ENCODE measurements at places on chromosomes 3 and 15.

DNA sequence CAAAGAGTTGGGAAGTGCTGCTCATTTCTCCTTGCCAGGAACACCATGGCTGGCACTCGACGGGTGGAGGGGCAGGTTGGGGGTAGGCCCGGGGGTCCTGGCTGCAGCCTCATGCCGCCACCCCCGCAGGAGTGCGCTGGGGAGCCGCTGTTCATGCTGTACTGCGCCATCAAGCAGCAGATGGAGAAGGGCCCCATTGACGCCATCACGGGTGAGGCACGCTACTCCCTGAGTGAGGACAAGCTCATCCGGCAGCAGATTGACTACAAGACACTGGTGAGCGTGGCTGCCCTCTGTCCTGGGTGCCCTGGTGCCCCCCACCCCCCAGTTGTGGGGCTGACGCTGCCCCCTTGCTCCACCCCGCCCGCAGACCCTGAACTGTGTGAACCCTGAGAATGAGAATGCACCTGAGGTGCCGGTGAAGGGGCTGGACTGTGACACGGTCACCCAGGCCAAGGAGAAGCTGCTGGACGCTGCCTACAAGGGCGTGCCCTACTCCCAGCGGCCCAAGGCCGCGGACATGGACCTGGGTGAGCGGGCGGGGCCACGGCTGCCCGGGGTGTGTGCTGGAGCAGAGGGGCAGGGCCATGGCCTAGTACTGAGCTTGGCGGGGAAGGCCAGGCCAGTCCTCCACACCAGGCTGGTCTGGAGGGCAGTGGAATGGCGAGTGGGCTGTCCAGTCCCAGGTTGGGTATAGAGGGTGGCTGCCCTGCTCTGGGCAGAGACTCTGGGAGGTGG lies 45.1 kb downstream of the PLXNA1 start:
- no peak for DNase-seq

GRCh38 chr15:59702351-59702750 lies 13.2 kb upstream of the BNIP2 start:
- no peak for DNase-seq

DNA sequence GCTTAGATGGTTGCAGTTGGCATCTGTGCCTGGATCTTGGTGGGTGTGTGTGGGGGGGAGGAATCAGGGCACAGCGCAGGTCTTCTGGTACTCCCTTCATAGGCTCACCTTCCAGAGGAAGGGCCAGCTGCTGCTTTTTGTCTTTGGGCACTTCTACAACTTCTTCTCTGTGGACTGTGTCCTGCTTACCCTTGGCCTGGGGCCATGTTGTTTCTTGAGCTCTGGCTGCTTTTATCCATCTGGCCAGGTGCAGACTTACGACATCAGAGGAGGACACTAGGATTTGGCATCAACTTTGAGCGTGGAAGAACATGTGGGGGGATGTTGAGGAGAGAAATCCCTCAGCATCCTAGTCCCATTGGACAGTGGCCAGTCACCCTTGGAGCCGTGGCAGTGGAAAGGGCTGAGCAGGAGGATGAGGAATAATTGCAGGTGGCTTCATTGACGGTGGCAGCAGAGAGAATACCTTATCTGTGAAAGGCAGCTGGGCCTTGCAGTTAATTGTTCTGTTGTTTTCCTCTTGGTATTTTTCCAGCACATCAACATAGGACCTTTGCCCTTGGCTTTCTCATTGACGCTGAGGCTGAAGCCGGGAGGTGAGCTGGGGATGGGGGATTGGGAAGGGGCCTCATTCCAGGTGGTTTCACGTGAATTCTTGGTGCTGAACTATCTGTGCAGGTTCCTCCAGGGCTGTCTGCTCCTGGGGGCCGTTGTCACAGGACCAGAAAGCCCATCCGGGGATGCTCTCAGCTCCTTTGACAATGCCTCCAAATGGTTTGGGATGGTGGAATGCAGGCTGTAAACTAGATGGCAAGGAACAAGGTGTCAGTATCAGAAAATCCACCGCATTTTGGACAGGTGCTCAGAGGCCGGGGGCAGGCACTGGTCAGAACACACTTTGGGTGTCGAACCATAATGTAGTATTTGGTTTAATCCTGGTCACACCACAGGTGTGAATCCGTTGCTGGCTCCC lies 9.7 kb downstream of the EPHB1 start:
- DNase-seq = no peak

DNA sequence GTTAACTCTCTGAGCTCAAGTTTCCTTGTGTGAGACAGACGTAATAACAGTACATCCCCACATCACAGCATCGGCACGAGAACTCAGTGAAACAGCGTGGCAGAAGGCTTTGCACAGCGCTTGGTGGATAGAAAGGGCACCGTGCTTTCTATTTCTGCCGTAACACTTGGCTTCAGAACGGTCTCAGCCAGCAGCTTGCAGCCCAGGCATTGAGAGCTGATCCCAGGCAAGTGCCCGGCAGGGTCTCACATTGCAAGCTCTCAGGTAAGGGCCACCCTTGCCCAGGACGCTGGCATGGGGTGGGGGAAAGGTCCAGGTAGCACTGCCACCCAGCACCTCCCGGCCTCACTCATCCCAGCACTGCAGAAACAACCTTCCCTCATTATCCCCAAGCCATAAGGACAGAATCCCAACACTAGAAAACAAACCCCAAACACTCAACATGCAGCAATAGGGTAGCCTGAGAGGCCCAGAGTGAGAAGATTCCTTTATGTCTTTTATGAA lies 70.5 kb upstream of the ITGA11 start:
- no peak for DNase-seq

DNA sequence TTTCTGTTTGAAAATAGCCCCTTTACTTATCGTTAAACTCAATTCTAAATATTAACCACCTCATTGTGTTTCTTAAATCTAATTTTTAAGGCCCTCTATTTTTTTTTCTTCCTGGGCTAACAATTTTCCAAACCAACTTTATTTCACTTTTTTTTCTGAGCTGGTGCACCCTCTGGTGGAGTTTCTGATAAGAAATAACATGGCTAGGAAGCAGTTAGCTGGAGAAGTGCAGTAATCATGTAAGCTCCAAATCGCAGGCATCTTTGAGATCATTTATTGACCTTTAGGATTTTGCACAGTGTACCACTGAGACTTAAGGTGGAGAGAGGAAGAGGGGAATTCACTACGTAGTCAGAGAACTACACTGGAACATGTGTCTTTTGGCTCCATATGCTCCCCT lies 6.4 kb downstream of the TMEM207 start:
- DNase-seq = no peak

DNA sequence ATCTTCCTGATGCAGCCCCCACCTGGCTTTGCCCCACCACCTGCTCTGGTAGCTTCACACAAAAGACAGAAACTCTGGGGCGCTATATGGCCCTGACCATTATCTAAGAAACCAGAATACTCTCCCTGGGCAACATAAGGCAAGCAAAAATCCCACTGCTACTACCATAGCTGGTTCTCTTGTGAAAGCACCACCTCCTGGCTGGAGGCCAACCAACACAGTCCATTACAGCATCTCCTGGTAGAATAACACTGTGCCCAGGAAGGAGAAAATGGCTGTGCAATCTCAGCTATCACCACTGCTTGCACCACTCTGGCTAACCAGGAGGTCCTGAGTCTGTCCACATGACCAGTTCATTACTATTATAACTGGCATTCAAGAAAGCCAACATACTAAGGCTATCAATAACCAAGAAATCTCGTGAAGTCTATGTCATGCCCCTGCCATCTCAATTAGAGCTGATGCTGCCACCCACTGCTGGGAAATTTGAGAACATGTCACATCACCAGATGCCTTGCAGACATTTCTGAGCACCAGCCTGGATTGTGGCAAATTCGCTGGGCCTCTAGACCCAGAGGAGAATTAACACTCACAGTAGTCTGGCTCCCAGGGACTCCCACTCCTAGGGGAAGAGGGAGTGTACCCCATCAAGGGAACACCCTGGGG lies 1114.8 kb downstream of the ROBO2 start:
- no peak for DNase-seq

DNA sequence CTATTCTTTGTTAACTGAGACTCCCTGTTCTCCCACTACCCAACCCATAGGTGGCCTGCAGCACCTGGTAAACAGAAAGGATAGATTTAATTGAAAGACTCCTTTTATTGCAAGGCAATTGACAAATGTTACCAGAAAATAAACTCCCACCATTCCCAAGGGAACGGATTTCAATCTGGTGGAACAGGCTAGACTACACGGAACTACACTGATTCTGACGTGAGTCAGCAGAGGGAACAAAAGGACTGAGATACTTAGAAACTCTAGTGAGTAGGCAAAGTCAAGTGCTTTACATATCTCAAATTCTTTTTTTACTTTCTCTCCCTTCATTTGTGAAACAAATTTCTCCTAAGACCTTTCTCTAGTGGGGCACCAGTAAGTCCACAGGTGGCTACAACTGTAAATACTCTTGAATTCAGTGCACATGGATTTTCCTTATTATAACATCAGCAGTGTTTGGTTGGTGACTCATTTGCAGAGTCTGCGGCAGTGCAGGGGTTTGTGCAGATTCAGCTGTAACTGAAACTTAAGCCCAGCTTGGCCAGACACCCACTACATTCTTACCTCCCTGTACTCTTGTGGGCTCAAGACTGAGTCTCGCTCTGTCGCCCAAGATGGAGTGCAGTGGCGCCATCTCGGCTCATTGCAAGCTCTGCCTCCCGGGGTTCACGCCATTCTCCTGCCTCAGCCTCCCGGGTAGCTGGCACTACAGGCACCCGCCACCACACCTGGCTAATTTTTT lies 34.3 kb upstream of the PLSCR2 start:
- no peak for DNase-seq

- no peak for DNase-seq
Observed at GRCh38 chr3:31550452-31551251, 17.9 kb downstream of the STT3B start.

DNA sequence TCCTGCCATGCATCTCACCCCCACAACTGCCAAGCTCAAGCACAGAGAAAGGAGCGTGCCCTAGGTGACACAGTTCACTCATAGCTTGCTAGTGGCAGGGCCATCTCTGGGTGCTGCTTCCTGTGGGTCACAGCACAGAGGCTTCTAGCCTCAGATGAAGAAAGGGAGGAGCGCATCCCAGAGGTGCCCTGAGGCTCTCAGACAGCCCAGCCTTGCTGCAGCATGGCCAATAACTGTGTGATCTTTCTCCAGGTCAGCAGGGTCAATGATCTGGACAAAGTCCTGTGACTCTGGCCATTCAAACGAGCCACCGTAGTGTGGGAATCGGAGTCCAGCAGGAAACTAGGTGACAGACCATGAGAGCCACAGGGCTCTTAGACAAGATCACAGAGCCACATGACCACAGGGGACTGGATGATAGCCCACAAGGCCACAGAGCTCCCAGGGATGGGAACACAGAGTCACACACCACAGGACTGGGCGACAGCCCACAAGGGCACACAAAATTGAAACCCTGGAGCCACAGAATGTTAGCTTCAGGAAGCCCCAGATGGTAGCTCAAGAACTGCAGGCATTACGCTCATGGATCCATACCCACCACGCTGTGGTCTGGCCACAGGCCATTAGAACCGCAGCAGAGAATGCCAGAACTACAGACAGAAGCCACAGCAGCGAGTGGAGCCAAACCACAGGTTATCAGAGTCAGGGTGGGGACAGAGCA lies 25.9 kb upstream of the GRIP2 start:
- DNase-seq = no peak

DNA sequence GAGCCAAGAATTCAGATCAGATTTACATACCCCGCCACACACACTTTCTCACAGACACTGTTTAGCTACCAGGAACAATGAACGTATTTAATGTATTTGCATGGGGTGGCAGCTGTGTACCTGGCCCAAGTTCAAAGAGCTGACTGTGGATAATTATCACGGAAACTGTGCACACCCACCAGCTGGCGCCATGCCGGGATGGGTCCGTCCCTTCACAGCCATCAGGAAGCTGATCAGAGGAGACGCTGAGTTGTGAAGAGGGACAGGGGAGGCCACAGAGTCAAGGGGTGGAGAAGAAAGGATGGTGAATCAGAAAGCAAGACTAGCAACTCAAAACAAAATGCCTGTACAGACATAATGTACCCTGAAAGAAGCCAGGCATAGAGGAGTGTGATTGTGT lies 13.1 kb upstream of the PLA2G4D start:
- no peak for DNase-seq

- DNase-seq = no peak
Observed at GRCh38 chr15:58880320-58880719, 53.2 kb downstream of the SLTM start.

- peak; percentile 22 for DNase-seq
Observed at GRCh38 chr3:5016211-5017161, 37.2 kb downstream of the BHLHE40 start.

GRCh38 chr3:15064299-15064834 lies 748 bp downstream of the MRPS25 start:
- no peak for DNase-seq

GRCh38 chr15:65653341-65653740 lies 31.6 kb downstream of the SLC24A1 start:
- no peak for DNase-seq

GRCh38 chr3:98115717-98116116 lies 14.8 kb upstream of the OR5H1 start:
- no peak for DNase-seq

GRCh38 chr15:100187677-100188076 lies 154.1 kb downstream of the ADAMTS17 start:
- no peak for DNase-seq

GRCh38 chr3:184347321-184348056 lies 10.1 kb downstream of the FAM131A start:
- DNase-seq = no peak

DNA sequence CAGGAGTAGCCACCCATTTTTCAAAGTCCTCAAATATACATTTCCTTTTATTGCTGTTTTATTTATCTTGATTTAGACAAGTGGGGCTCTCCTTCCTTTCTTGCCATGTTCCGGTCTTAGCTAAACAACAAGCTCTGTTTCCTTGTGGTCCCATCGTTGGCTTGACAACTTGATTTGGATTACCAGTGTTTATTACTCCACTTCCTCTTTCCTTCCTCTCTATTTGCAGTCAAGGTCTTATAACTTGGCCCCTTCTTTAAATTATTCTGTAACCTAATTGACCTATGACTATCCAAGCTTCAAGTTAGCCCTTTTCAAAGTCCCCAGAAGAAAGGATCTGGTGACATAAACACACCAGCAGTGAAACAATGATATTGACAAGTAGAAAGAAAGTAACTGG lies 130.6 kb upstream of the STT3B start:
- DNase-seq = no peak

- DNase-seq = no peak
Observed at GRCh38 chr15:58684751-58685150, 64.8 kb downstream of the ADAM10 start.

DNA sequence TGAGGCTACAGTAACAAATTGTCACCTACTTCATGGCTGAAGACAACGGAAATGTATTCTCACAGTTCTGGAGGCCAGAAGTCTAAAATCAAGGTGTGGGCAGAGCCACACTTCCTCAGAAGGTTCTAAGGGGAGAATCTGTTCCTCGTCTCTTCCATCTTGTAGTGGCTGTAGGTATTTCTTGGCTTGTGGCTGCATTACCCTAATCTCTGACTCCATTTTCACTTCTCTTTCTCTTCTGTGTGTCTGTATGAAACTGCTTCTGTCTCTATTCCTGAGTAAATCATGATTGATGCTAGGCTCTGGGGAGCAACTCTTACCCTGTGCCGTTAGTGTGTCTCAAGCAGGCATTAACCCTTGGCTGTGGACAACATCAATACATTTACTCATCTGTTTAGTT lies 164.7 kb downstream of the SQOR start:
- DNase-seq = no peak

- DNase-seq = no peak
Observed at GRCh38 chr15:76162784-76163456, 103.1 kb downstream of the TMEM266 start.

GRCh38 chr15:98150536-98150935 lies 190.0 kb downstream of the ARRDC4 start:
- no peak for DNase-seq

GRCh38 chr3:138806376-138807080 lies 28.2 kb downstream of the PIK3CB start:
- no peak for DNase-seq

- DNase-seq = no peak
Observed at GRCh38 chr15:48242015-48242414, 35.9 kb downstream of the SLC12A1 start.
